Sigmoid colon (tissue), 7 donors: ENCODE measurements at places on chromosomes 1 and 21. TPM values are rescaled to one million over a fixed set of nuclear protein-coding genes. Genes with fewer than 3 reads are reported as not detected.

DNA sequence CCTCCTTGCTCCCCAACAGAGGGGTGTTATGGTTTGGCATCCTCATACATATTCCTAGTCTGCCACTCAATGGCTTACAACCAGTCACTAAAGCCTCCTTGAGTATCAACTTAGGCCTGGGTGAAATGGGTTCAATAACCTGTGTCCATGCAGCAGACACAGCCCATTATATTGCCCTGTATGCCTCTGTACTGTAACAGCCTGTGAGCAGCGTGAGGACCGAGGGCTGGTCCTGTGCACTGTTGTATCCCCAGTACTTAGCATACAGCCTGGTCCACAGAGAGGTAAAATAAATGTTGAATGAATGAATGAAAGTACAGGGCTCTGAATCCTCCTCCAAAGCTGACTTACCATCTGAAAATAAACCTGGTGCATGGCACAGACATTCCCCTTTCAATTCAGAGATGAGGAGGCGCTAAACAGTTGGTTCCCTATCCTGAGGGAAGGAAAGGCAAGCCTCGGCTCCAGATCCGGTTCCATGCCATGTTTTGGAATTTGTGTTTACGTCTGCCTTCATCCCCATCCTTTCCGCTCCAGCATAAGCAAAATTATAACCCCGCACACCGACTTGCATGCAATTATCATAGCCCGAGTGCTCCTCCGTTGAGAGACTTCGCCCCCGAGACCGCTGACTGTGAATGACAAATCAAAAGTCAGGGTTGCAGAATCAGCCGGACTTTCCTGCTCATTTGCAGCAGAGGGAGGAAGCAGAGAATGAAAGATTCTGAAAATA lies 45.0 kb upstream of the DNAJC6 start:
- DNase-seq, result no peak

GRCh38 chr1:234748066-234748465 lies 138.1 kb upstream of the IRF2BP2 start:
- DNase-seq, result no peak

Gene RSPO1
- polyA plus RNA-seq, result 0.92 TPM

DNA sequence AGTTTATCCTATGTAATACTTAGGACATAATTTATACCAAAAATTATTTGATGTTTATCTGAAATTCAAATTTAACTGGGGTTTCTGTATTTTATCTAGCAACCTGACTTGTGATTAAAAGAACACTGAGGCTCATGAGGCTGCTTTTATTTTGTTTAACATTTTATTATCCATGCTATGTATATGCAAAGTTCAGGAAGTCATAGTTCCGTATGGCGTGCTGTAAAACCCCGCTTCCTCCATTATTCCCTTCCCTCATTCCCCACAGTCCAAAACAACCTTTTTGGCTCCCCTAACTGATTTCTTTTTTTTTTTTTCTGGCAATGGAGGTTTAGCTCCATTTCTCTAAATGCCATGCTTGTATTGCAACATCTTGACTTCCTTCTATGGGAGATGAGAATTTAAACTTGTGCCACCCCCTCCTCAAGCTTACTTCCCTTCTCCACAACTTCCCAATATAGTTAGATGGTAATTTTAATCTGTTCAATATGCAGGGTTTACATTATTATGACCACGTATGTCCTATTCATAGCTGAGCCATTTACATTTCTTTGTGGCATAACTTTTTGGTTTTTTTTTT lies 138.0 kb upstream of the DNAH14 start:
- no peak for DNase-seq

GRCh38 chr1:198597690-198598430 lies 41.0 kb upstream of the PTPRC start:
- no peak for DNase-seq

DNA sequence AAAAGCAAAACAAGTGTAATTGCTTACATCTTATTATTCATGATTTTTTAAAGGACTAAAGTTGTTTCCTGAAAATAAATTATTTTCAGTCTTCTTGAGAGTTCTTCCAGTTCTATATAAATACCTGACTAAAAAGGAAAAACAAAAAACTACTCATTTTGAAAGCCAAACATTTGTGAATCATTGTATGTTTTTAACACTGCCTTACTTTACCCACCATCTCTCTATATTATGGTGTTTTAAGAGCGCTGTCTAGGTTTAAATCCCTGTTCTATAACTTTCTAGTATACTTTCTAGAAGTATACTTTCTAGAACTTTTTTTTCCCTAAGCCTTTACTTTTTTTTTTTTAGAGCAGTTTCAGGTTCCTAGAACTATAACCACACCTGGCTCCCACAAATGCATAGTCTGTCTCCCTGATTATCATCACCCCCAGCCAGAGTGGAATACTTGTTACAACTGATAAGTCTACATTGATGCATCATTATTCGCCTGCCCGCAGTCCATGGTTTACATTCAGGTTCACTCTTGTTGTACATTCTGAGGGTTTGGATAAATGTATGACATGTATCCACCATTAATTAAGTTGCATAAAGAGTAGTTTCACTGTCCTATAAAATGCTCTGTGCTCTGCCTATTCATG lies 9.8 kb downstream of the RSBN1 start:
- no peak for DNase-seq

Gene EXTL1
- under 0.01 TPM for polyA plus RNA-seq

- no peak for DNase-seq
These were observed 82.0 kb downstream of the DISP1 start for GRCh38 chr1:222896630-222897526.

DNA sequence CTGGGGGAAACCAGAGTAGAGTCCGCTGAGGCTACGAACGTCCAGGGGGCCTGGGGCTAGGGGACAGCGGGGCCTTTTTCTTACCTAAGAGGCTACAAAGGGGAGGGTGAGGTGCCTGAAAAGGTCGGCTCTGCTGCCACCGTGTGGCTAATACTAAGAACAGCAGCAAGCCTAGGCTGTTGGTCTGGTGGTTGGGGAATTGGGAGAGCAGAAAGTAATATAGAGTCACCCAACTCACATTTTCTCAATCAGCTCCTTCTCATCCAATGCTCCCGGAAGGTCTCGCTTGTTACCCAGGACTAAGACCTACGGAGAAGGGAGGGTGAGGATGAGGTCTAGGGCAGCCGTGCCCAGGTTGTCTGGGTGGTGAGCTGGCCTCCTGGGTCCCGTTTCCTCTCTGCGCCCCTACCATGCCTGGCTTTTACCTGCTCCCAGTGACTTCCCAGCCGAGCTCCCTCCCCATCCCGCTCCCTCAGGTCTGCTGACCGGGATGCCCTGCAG lies 9.3 kb downstream of the ARL8A start:
- DNase-seq, result peak; percentile 81

Gene TMCO2
- not detected for polyA plus RNA-seq

Gene TEDDM1
- polyA plus RNA-seq, result not detected

DNA sequence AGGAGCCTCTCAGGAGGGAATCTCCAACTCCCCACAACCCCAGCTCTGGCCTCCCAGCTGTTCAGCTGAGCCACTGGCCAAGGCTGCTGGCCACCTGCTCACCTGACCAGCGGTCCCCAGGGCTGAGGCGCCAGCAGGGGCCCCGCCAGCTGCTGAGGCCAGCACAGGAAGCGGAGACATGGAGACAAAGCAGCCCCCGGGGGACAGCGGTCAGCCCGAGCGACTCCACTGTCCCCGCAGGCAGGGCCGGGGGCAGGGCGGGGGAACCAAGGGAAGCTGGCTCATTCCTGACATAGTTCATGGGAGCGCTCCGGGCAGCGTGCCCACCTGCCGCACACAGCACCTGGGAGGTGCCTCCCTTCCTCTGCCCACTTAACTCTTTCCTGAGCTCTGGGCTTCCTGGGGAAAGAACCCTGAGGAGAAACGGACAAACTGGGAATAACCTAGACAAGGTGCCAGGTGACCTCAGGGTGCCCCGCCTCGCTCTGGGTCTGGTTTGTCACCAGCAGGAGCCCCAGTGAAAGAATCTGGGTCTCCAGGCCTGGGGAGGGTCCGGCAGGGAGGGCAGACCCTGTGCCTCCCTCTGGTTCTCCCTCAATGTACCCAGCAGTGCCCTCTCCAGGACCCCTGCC lies 10.7 kb downstream of the EPHA2 start:
- peak; percentile 83 for DNase-seq

Gene ENAH
- polyA plus RNA-seq, result 9.6 TPM

Gene PLPPR4
- 0.31 TPM for polyA plus RNA-seq

GRCh38 chr1:117591252-117591651 lies 14.6 kb upstream of the TENT5C start:
- DNase-seq, result no peak

DNA sequence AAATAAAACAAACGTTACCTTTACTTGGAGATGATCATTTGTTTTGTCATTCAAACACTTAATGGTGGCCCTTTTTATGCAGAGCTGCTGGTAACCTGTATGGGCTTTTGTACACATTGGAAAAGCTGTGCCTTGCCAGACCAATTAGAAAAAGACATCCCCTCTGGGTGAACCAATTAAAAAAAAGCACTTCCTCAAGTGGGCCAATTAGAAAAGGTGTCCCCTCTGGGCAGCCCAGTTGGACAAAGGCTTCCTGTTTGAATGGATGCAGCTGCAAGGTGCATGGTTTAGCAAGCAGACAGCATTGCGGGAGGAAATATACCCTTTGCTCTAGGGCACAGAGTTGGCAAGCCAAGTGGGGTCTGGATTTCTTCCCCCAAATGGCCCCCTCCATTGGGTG lies 21.6 kb downstream of the HUNK start:
- DNase-seq, result no peak

- no peak for DNase-seq
These were observed 90.7 kb downstream of the CDC7 start for GRCh38 chr1:91591175-91591974.

GRCh38 chr21:36461918-36462486 lies 17.9 kb downstream of the CLDN14 start:
- no peak for DNase-seq

- no peak for DNase-seq
These were observed 815 bp upstream of the MEGF6 start for GRCh38 chr1:3612123-3612522.

Gene PLEKHG5
- 18.8 TPM for polyA plus RNA-seq

Gene CCNL2
- polyA plus RNA-seq, result 15.0 TPM

DNA sequence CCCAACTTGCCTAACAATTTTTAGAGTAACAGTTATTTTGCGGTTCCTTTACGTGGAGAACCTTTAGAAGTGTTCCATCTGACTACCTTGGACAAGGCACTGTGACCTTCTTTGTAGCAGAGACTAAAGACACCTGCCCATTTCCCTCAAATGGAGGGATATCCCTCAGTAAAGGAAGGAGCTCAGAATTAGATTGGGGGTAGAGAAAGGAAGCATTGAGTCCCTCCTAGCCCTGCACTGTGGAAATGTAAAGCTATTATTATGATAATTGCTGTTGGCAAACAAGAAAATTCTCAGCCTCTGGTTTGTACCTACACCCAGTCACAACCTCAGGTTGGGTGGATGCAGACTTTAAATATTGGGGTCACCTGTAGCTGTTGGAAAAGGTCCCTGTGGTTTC lies 72.6 kb upstream of the MACF1 start:
- DNase-seq, result no peak

GRCh38 chr1:12188115-12188514 lies 21.3 kb downstream of the TNFRSF1B start:
- no peak for DNase-seq

Gene CELA2A
- polyA plus RNA-seq, result not detected

DNA sequence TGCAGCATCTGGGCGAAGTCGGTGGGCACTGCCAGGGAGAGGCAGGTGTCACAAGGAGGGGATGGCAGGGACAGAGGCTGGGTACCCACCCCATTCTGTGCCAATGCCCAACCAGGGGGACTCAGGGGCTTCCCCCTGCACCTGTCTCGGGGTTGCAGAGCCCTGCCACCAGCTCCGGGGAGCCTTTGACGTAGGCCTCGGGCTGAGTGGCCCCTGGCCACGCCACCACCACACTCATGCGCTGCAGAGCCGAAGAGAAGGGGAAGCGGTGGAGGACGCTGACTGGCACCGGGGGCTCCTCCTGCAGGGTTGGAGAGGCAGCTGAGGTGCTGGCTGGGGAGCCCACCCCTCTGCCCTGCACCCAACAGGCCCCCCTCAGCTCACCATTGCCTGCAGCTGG lies 11.7 kb upstream of the MFAP2 start:
- DNase-seq, result no peak

Gene PTGER3
- 0.60 TPM for polyA plus RNA-seq

Gene GJA9
- not detected for polyA plus RNA-seq

Gene SNRNP40
- polyA plus RNA-seq, result 36.2 TPM

GRCh38 chr1:208058756-208059155 lies 147.8 kb upstream of the CD34 start:
- no peak for DNase-seq

DNA sequence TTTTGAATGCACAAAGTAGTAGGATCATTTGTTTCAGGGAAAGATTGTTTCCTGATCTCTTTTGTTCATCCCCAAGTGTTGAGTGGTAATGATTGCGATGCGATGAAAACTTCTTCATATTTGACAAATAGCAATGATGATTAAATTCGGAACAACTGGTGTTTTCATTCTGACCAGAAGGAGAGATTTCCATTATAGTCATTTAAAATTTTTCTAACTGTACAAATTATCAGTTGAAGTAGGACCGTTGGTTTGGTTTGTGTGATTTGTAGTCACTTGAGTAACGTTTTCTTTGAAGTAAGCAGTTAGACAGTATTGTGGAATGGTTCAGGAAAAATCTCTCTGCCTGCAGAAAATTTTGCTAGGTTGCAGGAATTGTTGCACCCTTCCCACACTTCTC lies 5.9 kb downstream of the NFYC start:
- DNase-seq, result no peak

GRCh38 chr21:15837645-15838044 lies 107.9 kb downstream of the USP25 start:
- no peak for DNase-seq

GRCh38 chr1:176702901-176703300 lies 239.9 kb downstream of the PAPPA2 start:
- no peak for DNase-seq

Gene PLXNA2
- polyA plus RNA-seq, result 4.9 TPM

DNA sequence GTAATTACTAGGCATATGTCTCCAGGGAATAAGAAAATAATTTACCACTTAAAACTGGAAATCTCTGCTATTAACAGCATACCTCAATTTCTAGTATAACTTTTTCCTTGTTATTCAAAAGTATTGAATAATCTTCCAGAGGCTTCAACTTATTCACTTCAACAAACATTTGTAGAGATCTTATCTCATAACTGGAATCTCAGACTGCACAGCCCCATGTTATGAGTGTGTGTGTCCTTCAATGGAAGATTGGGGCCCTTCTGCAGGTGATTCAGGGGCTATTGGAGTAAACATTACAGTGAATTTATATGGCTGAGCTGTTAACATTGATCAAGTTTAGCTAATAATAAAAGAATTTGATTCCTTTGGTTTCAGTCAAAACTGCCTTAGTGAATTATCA lies 946.1 kb downstream of the TTLL7 start:
- DNase-seq, result no peak

- DNase-seq, result no peak
These were observed 37.8 kb upstream of the S1PR1 start for GRCh38 chr1:101198842-101199636.

Gene GPA33
- polyA plus RNA-seq, result 363 TPM

DNA sequence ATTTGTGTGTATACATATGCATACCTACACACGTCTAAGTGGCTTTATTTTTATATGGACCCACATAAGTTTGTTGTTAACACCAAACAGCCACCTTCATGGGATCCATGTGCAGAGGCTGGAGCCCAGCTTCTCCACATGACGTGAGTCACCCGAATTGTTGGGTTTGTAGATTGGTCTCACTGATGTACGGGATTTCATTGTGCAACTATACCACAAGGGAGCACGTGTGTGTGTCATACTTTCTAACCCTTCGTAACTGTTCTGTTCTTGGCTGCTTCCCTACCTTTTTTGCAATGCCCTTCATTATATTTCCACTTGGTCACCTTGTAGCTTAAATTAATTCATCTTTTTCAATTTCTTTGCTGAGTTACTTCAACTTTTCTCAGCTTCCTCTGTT lies 21.0 kb downstream of the SPRTN start:
- DNase-seq, result peak; percentile 67

- no peak for DNase-seq
These were observed 38.0 kb downstream of the PRRX1 start for GRCh38 chr1:170701962-170702361.
